ENCODE measurements at places on chromosomes 13 and 19. TPM values are rescaled to one million over a fixed set of nuclear protein-coding genes. Genes with fewer than 3 reads are reported as not detected.

CRLF1 gene
- 27.2 TPM for polyA plus RNA-seq

LRRC8E gene
- 0.77 TPM for polyA plus RNA-seq

RDH8 gene
- not detected for polyA plus RNA-seq

KIR2DL1 gene
- not detected for polyA plus RNA-seq

LNX2 gene
- polyA plus RNA-seq, result 6.4 TPM

CYP4F11 gene
- not detected for polyA plus RNA-seq

ZNF99 gene
- 0.26 TPM for polyA plus RNA-seq

CAB39L gene
- 34.2 TPM for polyA plus RNA-seq

CC2D1A gene
- polyA plus RNA-seq, result 81.1 TPM

IGFL3 gene
- polyA plus RNA-seq, result not detected

ZNF581 gene
- 20.5 TPM for polyA plus RNA-seq

SAFB2 gene
- polyA plus RNA-seq, result 122 TPM

MYO16 gene
- 20.5 TPM for polyA plus RNA-seq

CGB1 gene
- not detected for polyA plus RNA-seq

MADCAM1 gene
- 7.1 TPM for polyA plus RNA-seq

KCNN1 gene
- 40.3 TPM for polyA plus RNA-seq

ASF1B gene
- 8.4 TPM for polyA plus RNA-seq

CPB2 gene
- polyA plus RNA-seq, result 0.16 TPM

CDC42EP5 gene
- 24.1 TPM for polyA plus RNA-seq

SBK2 gene
- not detected for polyA plus RNA-seq

SLC10A2 gene
- polyA plus RNA-seq, result not detected

TRMT1 gene
- 38.7 TPM for polyA plus RNA-seq

SHISA7 gene
- 29.1 TPM for polyA plus RNA-seq

PTGER1 gene
- 0.63 TPM for polyA plus RNA-seq

ZNF724 gene
- 3.9 TPM for polyA plus RNA-seq

GNA15 gene
- 2.1 TPM for polyA plus RNA-seq

SLC17A7 gene
- 0.51 TPM for polyA plus RNA-seq

KLHL1 gene
- 9.6 TPM for polyA plus RNA-seq

ALG5 gene
- 31.7 TPM for polyA plus RNA-seq

ZNF224 gene
- 23.9 TPM for polyA plus RNA-seq

CASP14 gene
- not detected for polyA plus RNA-seq

LGALS14 gene
- polyA plus RNA-seq, result 0.57 TPM

SLITRK5 gene
- polyA plus RNA-seq, result 10.7 TPM

ERICH6B gene
- polyA plus RNA-seq, result 2.8 TPM

PNMA8C gene
- 31.9 TPM for polyA plus RNA-seq

MTUS2 gene
- 11.6 TPM for polyA plus RNA-seq

NOTCH3 gene
- 74.7 TPM for polyA plus RNA-seq

GNG8 gene
- 13.7 TPM for polyA plus RNA-seq

VRK3 gene
- 48.1 TPM for polyA plus RNA-seq

ZNF850 gene
- 2.4 TPM for polyA plus RNA-seq

IFNL3 gene
- polyA plus RNA-seq, result not detected

KLK11 gene
- polyA plus RNA-seq, result not detected

GPR42 gene
- polyA plus RNA-seq, result not detected

PLIN4 gene
- 2.3 TPM for polyA plus RNA-seq

ZNF442 gene
- polyA plus RNA-seq, result 2.9 TPM

ZIC2 gene
- polyA plus RNA-seq, result 32.5 TPM

Data from spinal cord (tissue), 10 donors.